ENCODE measurements at places on chromosomes 16 and 17.

- DNase-seq, result no peak
Observed at GRCh38 chr16:17983847-17984639, 352.5 kb downstream of the NPIPA8 start.

DNA sequence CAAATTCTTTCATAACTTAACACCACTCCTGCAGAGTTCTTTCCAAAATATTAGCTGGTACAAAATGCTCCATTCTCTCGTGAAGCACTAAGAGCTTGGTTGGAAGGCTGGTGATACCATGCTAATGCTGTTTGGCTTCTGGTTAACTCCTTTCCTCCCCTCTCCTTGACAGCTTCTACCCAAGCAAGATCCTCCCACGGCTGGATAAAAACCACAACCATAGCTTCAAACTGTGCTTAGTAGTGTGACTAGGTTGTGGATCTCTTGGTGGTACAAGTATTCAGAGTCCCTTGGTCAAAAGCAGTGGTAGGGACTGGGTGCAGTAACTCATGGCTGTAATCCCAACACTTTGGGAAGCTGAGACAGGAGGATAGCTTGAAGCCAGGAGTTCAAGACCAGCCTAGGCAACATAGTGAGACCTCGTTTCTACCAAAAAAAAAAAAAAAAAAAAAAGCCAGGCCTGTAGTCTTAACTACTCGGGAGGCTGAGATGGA lies 2.3 kb downstream of the PHAF1 start:
- DNase-seq, result no peak

DNA sequence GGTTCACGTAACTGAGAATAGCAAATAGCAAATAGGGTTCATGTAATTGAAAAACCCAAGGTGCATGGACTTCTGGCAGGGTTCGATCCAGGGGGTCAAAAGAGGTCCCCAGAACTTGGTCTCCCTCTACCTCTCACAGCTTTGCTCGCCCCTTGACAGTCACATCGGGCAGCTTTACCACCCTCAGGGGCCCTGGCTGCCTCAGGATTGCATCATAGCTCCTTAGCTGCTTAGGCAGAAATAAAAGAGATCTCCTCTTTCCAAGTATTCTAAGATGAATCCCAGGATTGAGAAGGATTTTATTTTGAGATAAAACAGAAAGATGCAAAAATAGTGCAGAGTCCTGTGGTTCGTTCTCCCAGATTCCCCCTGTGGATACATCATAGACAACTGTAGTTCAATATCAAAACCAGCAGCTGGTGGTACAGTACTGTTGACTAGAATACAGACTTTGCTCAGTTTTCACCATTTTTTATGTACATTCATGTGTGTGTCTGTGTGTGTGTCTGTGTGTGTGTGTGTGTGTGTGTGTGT lies 12.8 kb downstream of the ADGRG3 start:
- no peak for DNase-seq

DNA sequence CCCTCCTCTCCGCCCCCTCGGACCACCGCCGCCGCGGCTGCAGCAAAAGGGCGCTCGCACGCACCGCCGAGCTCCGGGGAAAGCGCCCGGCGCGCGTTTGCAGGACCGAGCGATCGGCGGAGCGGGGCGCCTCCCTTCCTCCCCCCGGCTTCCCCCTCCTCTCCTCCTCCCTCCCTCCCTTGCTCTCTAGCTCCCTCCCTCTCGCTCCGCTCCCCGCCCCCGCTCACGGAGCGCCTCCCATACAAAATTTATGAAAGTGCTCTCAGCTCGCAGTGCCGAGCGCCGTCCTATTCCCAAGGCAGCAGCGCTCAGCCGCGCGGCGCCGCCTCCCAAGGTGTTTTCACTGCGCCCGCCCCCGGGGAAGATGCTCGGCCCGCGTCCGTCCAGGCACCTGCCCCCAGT lies at the start of gene RTN4RL1:
RTN4RL1 (minus strand) TSS at position 115 of the 402 bp plus-strand sequence. CDS start 469 bp downstream, outside the sequence.
- peak; percentile 76 for DNase-seq

GRCh38 chr17:43676471-43676870 lies 14.7 kb upstream of the MEOX1 start:
- DNase-seq, result no peak

DNA sequence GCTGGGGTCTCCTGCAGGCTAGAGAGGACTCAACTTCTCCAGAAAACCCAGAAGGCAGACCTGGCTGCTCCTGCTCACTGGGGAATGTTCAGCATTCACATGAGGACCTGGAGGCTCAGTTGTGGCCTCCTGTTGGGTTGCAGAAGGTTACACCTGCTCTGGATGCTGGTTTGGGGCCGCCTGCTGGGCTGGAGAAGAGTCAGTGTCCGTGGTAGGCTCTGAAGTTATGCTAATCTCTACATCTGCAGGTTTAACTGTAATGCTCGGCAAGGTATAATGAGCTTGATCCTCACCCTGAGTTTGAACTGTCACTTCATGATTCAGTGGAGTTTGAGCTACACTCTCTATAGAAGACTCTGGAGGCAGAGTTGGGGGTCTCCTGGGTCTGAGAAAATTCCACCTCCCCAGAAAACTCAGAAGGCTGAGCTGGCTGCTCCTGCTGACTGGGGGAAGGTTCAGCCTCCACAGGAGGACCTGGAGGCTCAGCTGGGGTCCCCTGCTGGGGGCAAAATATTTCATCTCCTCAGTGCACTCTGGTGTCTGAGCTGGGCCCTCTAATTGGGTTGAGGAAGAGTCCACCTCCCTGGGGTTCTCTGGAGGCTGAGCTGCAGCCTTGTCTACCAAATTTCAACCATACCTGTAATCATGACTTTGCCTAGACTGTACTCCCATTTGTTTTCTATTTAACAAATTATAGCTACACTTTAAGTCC lies 23.5 kb downstream of the RDM1 start:
- DNase-seq, result no peak

- DNase-seq, result no peak
Observed at GRCh38 chr17:13572581-13572980, 29.1 kb downstream of the HS3ST3A1 start.

DNA sequence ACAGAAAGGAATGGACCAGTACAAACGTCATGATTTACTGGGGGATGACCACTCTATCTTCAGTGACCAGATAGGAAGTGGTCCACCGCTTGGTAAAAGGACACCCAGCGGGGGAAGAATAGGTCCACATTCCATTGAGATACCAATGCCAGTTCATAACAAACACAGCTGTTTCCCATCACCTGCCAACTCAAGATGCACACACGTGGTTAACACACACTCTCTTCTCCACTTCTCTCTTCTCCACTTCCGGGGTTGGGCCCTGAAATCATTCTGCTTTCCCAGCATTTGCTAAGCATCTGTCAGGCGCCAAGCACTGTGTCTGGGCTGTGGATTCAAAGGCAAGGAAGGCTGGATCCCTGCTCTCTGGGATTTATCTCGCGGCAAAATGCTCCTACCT lies 175.5 kb downstream of the SLC39A11 start:
- no peak for DNase-seq

DNA sequence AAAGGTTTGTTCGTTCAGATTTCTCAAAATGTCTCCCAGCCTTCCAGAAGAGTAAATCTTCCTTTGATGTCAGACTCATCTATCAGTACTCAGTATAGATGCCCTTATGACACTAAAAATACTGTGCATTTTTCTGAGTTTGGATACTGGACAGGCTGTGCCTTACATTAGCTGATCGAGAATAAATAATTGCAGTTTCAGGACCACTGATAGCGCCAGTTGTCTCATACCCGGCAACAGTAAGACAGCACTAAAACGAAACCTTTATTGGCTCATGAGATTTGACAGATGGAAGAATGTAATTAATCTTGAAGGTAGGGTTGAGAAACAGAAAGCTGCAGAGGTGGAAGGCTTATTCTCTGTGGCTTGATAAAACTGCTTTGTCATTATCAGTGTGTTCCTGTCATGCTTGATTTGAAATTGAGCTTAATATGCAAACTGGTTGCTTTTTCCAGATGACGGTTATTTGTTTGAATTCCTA lies 1.2 kb downstream of the ATP6V0A1 start:
- DNase-seq, result no peak

GRCh38 chr16:31710134-31710533 lies 163.5 kb upstream of the ZNF267 start:
- no peak for DNase-seq

- no peak for DNase-seq
Observed at GRCh38 chr17:41973408-41973811, 6.8 kb downstream of the CNP start.

DNA sequence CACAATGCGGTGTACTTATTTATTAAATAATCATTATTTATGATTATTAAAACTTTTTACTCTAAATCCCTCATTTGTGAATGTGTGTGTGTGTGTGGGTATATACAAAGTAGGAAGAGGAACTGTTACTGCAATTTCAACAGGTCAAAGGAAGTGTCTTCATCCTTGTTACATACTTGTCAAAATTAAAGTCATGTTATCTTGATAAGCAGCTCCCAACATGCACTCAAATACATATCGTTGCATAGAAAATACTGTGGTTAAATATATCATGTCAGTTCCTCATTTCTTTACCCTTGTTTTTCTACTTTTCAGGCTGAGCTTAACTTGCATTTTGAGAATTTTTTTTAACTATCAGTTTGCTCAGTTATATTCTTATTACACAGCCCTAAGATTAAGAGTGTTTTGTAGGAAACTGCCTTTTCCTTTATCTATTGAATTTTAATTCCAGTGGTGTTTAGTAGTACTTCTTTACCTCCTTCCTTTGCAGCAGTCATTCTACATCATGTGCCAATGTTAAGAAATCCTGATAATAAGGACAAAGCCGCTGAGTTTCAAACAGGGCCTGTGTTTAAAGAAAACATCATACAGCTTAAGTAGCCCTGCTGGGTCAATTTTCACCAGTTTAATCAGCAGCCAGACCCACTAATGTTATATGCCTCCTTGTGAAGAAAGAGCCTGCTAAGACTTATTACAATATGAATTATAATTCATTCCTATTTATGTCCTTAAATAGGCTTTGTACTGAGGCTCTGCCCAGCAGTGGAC lies 7.2 kb downstream of the EFCAB5 start:
- DNase-seq, result no peak

DNA sequence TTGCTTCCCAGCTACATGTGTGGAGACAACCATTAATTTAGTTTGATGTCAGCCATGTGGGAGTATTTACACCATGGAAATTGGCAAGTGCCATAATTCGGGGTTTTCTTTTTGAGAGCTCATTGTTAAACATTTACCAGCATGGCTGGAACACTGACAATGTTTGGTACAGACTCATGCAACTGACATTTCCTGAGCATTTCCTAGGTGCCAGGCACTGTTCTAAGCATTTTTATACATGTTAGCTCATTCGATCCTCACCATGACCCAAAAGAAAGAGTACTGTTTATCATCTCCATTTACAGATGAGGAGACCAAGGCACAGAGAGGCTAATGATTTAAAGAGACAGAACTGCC lies 86.9 kb downstream of the FOXL1 start:
- DNase-seq, result no peak

- DNase-seq, result no peak
Observed at GRCh38 chr16:50834701-50835100, 92.8 kb downstream of the CYLD start.

DNA sequence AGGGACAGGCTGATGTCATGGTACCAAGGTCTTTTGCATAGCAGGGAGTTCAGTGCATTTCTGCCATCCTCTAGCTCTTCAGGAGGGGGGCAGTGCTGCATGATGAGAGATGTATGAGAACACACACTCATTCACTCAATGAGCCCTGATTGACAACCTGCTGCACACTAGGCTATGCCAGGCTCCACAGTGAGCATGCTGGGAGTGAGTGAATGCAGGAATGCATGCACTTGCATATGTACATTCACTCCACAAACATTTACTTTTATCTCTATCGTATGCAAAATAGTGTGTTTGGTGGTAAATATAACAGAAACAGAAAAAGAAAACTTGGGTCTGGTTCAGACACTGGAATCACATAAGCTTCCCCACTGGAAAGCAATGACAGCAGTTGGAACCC lies 374.1 kb upstream of the C16orf82 start:
- DNase-seq, result no peak

GRCh38 chr16:11320170-11320569 lies 25.1 kb upstream of the RMI2 start:
- DNase-seq, result no peak

DNA sequence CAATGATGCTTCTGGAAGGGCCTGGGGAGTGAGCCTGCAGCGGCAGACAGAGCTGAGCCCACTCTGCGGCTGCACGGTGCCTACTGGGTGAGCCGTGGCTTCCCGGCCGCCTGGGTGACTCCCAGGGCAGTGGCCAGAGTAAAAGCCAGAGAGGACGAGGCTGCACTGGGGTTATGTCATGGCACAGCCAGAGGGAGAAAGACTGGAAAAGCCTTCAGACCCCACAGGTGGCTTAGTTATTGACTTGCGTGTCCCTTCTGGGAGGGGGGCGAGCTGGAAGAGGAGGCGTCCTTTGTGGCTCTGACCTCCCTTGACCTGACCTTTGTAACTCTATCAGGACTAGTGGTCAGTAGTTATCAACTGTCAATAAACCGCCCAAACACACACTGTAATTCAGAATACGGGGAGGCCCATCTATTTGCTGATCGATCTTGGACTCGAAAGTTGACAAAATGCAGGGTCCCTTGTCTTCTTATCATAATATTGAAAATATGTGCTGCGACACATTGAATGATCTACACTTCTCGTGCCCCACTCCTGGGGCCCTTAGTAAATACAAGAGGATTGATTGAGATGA lies 385.9 kb upstream of the ZFHX3 start:
- DNase-seq, result no peak

DNA sequence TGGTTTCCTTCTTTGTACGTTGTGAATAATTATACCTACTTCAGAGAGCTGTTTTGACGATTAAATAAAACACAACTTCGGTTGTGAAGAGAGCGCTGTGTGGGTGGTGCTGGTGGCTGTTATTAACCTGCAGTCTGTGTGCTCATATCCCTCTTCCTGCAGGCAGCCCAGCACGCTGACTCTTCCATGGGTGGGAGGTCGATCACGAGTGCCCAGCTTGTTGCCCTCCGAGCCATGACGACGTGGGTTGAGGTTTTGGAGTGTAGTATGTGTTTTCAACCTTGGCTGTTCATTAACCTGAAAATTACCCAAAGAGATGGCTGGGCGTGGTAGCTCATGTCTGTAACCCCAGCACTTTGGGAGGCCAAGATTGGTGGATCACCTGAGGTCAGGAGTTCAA lies 11.3 kb upstream of the GCSH start:
- DNase-seq, result no peak

DNA sequence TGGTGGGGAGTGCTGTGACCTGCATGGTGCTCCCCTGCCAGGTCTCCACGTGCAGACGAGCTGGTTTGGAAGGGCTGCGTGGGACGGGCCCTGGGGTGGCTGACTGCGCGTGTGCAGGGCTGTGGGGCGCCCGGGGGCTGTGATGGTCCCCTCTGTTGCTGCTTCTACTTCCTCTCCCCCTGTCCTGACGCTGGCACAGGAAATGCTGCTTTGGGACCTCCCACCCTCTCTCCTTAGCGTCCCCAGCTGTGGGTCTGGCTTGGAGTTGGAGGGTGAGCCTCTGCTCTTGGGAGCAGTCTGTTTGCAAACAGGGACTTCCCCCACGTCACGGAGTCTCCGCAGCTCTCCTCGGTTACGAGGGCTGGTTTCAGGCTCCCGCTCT lies 35.2 kb downstream of the TSC2 start:
- DNase-seq, result no peak

DNA sequence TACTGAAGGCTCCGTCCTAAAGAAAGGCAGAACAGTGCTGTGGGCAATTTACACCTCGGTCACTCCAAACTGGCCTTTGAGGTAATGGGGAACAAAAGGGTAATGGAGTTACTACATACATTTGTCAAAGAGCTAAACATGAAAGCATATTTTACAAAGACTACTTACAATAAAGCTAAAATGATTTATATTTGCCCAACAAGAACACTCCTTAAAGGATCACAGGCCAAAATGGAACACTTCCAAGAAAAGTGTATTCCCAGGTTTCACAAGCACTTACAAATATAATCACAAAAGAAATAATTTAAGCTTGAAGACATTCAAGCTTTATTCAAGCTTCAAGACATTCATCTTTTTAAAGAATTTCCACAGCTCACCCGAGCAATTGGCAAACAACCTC lies 29.3 kb downstream of the C17orf67 start:
- DNase-seq, result no peak
